T-helper 1 cell treated with Interleukin-12 subunit alpha and Interleukin-12 subunit beta and Interleukin-4 antibody, amounts not matched to agents 30 ng/mL and 1 ng/mL, for 36 hours (primary cell): ENCODE measurements at places on chromosomes 12 and 14. TPM values are rescaled to one million over a fixed set of nuclear protein-coding genes. Genes with fewer than 3 reads are reported as not detected.

The CARMIL3 gene
- 2.3 and 3.2 TPM in 2 replicates for total RNA-seq

The ACVRL1 gene
- not detected in 2 replicates for total RNA-seq

The FAM181A gene
- total RNA-seq: not detected in 2 replicates

The LMBR1L gene
- 61.9 and 64.4 TPM in 2 replicates for total RNA-seq

The HSPA2 gene
- 3.7 and 4.7 TPM in 2 replicates for total RNA-seq
